ENCODE measurements at places on chromosomes 11 and 22.

GRCh38 chr22:31081963-31082605 is 966 bp downstream of the SMTN start:
- H3K27ac ChIP-seq = no peak overlapping the region
- peaks cover 2% of the 10 kb centered on the region for H3K36me3 ChIP-seq
- peaks cover 44% of the 10 kb centered on the region for H3K4me1 ChIP-seq
- H3K27me3 ChIP-seq = peaks cover 18% of the 10 kb centered on the region
- no peak for DNase-seq
- peak overlapping the region; percentile 89 for H3K4me3 ChIP-seq

- no peak overlapping the region for H3K4me3 ChIP-seq
- no peak overlapping the region for H3K27ac ChIP-seq
- H3K27me3 ChIP-seq = peaks cover 15% of the 10 kb centered on the region
- H3K36me3 ChIP-seq = no peaks in the 10 kb centered on the region
- H3K4me1 ChIP-seq = peaks cover 4% of the 10 kb centered on the region
These were observed 494.0 kb downstream of the MIAT start for GRCh38 chr22:27151407-27151806.

DNA sequence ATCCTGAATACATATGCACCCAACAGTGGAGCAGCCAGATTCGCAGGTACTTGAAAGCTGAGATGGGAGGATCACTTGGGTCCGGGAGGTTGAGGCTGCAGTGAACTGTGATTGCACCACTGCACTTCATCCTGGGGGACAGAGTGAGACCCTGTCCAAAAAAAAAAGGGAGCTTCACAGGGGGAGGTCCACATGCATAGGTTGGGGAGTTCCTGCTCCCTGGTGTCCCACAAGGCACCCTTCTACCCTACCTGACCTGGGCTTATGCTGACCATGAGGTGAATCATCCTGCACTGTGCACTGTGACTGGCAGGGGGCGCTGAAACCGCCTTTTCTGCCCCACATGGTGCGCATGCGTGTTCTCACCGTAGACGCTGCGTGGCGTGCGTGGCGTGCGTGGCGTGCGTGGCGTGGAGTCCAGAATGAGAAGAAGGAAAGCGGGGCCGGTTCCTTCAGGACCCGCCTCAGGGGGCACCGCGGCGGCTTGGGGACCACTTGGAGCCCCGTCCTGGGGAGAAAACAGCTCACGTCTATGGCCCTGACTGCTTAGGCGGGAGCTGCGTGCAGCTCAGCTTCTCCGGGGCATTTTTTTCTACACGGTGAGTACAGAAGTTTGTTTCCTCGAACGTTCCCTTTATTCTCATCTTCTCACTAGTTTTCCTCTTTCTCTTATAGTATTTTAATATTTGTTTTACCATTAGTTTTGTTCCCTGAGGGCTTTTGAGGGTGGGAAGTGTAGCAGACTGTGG is 116.6 kb upstream of the GRK3 start:
- peak overlapping the region; percentile 86 for H3K4me3 ChIP-seq
- DNase-seq = peak; percentile 92
- H3K36me3 ChIP-seq = peaks cover 15% of the 10 kb centered on the region
- H3K4me1 ChIP-seq = peaks cover 53% of the 10 kb centered on the region
- peaks cover 5% of the 10 kb centered on the region for H3K27me3 ChIP-seq

DNA sequence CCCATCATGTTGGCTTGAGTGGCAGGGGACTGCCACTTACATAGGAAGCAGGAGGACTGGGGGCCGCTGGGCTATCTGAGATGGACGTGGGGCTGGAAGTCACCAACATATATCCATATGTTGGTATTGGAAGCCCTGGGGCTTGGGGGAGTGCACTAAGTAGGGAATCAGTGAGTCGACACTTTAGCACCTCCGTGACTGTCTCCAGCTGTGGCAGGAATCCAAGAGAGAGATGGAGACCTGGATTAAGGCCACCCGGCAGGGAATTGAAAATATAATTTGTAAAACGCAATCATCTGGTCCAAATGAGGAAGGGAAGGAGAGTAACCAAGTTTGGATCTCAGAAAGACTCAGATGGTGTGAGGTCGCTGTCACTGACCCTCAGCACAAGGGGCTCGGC is 68.4 kb downstream of the ELFN2 start:
- no peak for DNase-seq
- H3K4me3 ChIP-seq = no peak overlapping the region
- no peaks in the 10 kb centered on the region for H3K36me3 ChIP-seq

DNA sequence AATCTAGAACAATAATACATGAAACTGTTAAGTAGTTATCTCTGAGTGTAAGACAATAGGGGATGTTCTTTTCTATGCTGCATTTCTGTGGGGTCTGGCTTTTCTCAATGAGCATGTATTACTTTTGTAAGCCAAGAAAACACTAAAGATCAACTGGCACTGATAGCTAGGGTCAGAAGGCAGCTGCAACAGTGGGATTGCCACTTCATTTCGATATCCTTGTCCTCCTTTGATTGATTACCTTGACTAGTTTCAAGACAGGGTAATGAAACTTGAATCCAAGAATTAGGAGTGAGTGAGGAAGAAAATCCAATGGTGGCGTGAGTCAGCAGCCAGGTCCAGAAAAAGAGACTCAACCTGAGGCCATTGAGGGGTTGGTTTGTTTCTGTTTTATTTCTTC is 46.5 kb downstream of the FEZ1 start:
- H3K27ac ChIP-seq = no peak overlapping the region
- no peak for DNase-seq
- peaks cover 9% of the 10 kb centered on the region for H3K27me3 ChIP-seq
- no peaks in the 10 kb centered on the region for H3K36me3 ChIP-seq
- no peaks in the 10 kb centered on the region for H3K4me1 ChIP-seq

- no peak for DNase-seq
- no peaks in the 10 kb centered on the region for H3K27me3 ChIP-seq
- no peaks in the 10 kb centered on the region for H3K36me3 ChIP-seq
These were observed 269.0 kb upstream of the PDGFD start for GRCh38 chr11:104432981-104433380.
